ENCODE measurements at places on chromosomes 2 and 18. TPM values are rescaled to one million over a fixed set of nuclear protein-coding genes. Genes with fewer than 3 reads are reported as not detected.
A peak's percentile ranks its signal among the peaks of the same experiment; 100 is the strongest.

PELI1 gene
- polyA plus RNA-seq, result 2.7 TPM

BOLL gene
- not detected for polyA plus RNA-seq

SPATA3 gene
- polyA plus RNA-seq, result not detected

ANO7 gene
- 0.40 TPM for polyA plus RNA-seq

QPCT gene
- 0.99 TPM for polyA plus RNA-seq

GRCh38 chr2:215423234-215423633 is 12.6 kb downstream of the FN1 start:
- no peaks in the 10 kb centered on the region for H3K4me1 ChIP-seq
- no peak for DNase-seq

GRCh38 chr2:69483696-69484095 is 46.5 kb upstream of the NFU1 start:
- DNase-seq, result no peak
- no peak overlapping the region for H3K4me3 ChIP-seq
- peaks cover 18% of the 10 kb centered on the region for H3K36me3 ChIP-seq
- peaks cover 21% of the 10 kb centered on the region for H3K4me1 ChIP-seq

DNA sequence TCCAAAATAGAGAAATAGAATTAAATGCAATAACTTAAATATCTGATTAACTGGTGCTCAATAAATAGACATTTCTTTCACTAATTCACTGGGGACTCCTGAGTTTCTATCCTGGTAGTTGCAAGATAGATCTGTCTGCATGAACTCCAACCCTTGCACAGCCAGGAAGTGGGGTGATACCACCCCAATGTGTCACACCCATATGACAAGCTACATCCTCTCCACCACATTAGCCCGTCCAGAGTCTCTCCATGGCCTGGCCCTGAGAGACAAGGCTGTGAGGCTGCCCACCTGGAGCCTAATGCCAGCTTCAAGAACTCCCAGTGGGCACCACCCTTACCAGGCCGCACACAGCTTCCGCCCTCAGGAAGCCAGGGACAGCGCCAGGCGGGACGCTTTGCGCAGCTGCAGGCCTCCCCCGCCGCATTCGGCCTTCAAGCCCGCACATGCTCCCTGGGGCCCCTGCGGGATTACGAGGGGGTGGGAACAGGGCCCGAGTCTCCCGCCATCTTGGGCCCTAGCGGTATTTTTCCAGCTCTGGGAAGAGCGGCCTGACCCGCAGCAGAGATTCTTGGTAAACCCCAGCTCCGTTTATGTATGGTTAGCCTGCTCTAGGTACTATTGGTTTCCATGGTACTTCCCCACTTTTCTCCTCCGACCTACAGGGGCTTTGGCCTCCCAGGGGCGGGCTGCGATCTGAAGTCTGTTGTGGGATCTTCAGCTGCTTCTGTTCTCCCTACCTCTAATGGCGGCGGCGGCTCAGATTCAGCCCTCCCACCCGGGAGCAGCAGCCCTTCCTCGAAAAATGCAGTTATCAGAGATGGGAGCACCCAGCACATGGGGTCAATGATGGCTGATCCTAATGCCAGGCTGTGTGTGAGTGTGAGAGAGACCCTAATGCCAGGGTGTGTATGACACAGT is at the start of gene TDRD15:
Gene TDRD15, plus strand, starts transcription at position 496 of the 921 bp plus-strand sequence. CDS start 13,500 bp downstream, outside the sequence.
- peaks cover 4% of the 10 kb centered on the region for H3K4me1 ChIP-seq
- no peak within 1 kb of the TSS for H3K27ac ChIP-seq
- no peak for DNase-seq
- peaks cover 5% of the 10 kb centered on the region for H3K27me3 ChIP-seq

DNA sequence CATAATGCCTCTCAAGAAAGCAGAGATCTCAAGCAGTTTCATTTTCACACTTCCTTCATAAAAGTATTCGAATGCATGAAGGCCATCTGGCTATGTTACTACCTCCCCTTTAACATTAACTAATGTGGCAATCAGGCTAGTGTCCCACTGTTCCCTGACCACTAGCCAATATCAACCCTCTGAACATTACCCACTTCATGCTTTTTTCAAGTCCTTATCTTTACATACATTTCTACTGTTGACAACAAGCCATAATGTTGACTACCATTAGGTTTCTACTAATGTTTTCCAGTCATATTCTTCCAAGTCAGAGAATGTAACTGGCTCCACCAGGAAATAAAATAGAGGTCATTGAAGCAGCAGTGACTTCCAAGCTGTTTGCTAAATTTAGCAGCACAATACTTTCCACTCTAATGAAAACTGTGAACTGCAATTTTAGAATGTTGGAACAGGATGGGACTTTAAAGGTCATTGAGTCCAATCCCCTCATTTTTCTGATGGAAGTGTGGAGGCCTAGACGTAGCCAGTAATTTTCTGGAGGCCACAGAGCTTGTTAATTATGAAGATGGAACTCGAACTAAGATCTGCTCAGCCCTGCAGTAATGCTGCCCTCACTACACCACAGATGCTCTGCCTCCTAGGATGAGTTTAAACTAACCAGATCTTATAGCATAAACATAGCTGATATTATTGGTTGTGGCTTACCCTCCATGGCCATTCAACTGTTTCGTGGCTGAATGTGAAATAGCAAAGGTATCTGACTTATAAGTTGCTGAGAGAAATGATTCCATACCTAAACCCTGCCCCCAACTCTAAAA is 630 bp upstream of the PPP1R1C start:
- no peak for DNase-seq
- H3K36me3 ChIP-seq, result no peaks in the 10 kb centered on the region
- H3K27me3 ChIP-seq, result no peaks in the 10 kb centered on the region
- no peaks in the 10 kb centered on the region for H3K4me1 ChIP-seq
- no peak overlapping the region for H3K4me3 ChIP-seq

DNA sequence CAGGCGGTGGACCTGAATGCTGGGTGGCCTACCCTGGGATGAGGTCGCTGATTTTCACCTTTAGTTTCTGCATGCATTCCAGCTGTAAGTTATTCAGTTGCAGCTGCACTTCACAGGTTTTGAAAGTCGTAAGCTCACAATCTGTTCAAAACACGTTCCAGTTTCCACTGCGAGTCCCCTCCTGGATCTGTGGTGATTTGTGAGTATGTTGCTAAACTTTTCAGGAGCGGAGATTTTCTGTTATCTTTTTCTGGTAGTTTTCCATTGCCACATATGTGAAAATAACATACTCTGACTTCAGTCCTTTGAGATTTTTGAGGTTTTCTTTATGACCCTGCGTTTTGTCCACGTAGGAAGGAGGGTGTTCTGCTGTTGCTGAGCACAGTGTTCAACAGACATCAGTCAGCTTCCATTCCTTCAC is 102.1 kb downstream of the SNTG2 start:
- H3K27me3 ChIP-seq, result peaks cover 3% of the 10 kb centered on the region
- H3K27ac ChIP-seq, result no peak overlapping the region
- no peak for DNase-seq
- no peaks in the 10 kb centered on the region for H3K4me1 ChIP-seq
- no peak overlapping the region for H3K4me3 ChIP-seq

DNA sequence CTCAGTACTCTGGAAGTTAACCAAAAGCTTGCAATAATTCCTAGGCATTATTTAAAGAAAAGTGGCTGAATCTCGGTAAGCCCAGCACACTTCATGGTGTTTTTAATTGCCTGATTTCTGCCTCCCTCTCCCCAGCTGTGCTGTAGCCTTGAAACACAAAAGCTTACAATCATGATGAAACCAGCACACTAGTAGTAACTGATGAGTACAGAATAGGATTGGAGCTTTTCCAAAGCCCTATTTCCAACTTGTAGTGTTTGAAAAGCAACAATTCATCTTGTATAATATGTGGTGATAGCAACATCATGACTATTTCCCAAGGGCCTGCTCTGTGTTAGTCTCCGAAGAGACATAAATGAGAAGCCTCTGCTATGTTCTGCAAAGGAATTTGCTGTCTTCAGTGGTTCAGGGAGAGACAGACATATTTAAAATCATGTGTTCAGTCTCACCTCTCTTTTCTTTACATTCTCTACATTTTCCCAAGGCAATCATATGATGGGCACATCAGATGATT is 1015.0 kb downstream of the BCL11A start:
- no peak overlapping the region for H3K27ac ChIP-seq
- no peaks in the 10 kb centered on the region for H3K36me3 ChIP-seq
- DNase-seq, result no peak

DNA sequence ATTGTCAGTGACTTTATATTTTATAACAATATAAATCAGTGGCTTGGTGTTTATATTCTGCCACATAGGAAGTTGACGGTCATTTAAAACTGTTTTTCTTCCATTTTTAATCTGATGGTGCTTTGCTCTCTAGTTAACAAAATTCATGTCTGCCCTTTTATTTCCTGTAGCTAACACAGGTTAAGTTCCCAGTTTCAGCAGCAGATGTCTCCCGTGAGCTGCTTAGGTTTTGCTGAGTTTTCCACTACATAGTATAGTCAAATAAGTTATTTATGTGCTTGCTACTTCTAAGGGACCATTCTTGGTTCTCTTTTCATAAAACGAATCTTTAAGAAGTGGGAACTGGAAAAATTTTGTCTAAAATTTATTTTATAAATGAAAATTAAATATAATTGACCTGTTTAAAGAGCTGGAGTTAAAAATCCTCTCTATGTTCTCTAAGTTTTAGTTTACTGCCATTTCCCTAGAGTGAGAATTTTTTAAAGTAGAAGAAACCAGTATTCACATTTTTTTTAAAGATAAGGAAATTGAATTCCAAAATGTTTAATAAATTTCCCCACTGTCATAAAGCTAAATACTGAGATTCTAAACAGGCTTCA is 20.6 kb downstream of the HTR2B start:
- H3K36me3 ChIP-seq, result peaks cover 26% of the 10 kb centered on the region
- H3K27ac ChIP-seq, result peak overlapping the region; percentile 61
- no peak overlapping the region for H3K4me3 ChIP-seq

DNA sequence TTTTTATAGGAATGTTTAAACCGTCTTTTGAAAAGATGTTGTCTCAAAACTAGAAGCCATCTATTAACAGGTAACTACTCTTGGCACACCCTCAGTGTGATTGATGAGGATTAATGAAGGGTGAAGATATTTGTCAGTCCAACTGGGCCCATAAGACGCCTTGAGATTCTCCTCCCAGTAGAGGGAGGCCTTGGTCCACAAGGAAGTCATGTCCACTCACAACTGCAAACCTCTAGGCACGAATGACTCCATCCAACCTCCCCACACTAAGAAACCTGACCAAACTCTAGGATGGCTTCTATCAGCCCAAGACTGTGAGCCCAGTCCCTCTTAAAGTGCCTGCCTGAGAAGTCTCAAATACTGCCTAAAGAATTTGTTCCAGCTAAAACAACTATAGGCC is 19.2 kb upstream of the GRP start:
- DNase-seq, result no peak
- H3K4me3 ChIP-seq, result no peak overlapping the region
- H3K27me3 ChIP-seq, result peaks cover 11% of the 10 kb centered on the region
- H3K4me1 ChIP-seq, result no peaks in the 10 kb centered on the region
- H3K27ac ChIP-seq, result no peak overlapping the region

DNA sequence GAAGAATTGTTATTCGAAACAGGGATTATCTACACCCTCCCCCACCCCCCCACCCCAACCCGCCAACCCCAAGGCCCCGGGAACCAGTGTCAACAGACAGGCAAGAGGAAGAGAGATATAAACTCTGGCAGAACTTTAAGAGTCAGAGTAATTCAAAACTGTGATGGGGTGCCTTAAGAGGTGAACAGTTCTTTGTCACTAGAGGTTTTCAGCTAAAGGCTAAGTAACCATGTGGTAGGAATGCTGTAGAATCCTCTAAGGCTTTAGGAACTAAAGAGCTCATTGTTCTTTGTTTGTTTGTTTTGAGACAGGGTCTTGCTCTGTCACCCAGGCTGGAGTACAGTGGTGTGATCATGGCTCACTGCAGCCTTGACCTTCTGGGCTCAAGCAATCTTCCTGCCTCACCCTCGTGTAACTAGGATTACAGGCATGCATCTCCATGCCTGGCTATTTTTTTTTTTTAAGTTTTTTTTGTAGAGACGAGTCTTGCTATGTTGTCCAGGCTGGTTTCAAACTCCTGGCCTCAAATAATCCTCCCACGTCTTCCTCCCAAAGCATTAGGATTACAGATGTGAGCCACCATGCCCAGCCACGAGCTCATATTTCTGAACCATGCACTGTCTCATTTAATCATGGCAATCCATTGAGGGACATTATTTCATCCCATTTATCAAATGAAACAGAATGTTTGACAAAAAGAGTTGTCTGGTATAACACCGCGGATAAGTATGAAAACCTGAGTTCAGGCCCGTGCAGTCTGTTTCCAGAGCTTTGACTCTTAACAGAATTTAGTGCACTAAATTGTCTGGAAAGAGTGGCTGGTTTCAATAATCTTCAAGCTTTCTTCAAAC is 20.8 kb upstream of the TMEM17 start:
- DNase-seq, result no peak
- no peak overlapping the region for H3K4me3 ChIP-seq

DNA sequence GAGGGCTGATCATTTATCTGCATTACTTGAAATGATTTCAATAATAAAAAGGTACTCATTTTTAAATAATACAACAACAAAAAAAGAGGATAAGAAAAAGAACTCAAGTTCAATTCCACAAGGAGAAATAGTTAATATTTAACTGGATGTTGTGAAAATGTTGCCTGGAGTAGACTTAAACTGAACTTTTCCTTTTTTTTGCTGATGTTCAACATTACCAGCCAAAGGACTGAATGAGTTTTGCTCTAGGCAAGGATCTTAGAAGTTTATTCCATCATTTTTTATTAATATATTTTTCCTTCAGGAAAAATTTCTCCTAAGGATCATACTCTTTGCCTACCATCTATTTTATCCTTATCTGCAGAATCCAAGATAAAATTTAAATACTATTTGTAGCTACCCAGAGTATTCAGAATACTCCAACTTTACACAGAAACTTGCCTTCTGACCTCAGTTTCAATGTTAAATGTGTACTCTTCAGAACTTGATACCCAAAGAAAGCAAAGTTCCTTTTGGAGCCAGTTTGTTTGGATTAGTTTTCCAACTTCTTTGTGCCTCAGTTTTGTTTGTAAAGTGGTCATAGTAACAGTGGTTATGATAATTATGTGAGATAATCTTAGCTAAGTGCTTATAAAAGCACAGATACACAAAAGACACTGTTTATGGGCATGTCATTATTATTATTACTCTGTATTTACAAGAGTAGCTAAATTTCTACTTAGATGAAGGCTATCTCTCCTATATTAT is 12.8 kb downstream of the CKAP2L start:
- H3K27me3 ChIP-seq, result no peaks in the 10 kb centered on the region
- H3K4me1 ChIP-seq, result peaks cover 37% of the 10 kb centered on the region
- no peak overlapping the region for H3K27ac ChIP-seq
- H3K36me3 ChIP-seq, result no peaks in the 10 kb centered on the region

All from immature natural killer cell (primary cell).